ENCODE measurements at places on chromosomes 2 and 18.

- no peak for DNase-seq
Measured at GRCh38 chr18:23316988-23317387, 136.1 kb upstream of the RIOK3 start.

GRCh38 chr18:80157708-80158343, 48.8 kb downstream of the ADNP2 start:
- DNase-seq, result peak; percentile 47

DNA sequence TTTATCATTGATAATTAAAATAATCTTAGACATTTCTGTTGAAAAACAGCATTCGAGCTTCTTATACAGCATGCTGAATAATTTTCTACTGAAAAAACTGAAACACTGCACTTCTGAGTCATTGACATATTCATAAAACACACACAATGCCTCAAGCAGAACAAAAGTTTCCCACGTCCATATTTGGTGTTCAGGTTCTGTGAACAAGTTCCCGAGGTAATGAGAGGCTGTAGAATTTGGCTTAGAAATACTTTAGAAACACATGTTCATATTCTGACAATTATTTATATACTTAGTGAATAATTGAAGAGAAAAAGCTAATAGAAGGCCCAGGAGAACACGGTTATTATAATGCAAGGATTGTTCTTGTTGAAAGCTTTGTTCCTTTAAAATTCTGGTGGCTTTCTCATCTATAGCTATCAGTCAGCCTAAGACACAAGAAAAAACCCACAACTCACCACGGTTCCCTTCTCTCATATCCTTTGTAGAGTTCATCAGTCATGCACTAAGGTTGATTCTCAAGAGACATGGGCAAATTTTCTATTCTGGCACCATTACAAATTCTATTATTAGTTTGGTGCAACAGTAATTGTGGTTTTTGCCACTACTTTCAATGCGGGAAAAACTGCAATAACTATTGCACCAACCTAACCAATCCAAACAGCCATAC, 194.4 kb downstream of the TMX3 start:
- no peak for DNase-seq

- DNase-seq, result no peak
Measured at GRCh38 chr2:55992455-55992854, 68.9 kb upstream of the EFEMP1 start.

GRCh38 chr18:67266246-67267237, 250.0 kb downstream of the DSEL start:
- DNase-seq, result no peak

GRCh38 chr2:199705538-199705937, 145.5 kb downstream of the FTCDNL1 start:
- no peak for DNase-seq
